ENCODE measurements at places on chromosomes 4 and X.
A peak's percentile ranks its signal among the peaks of the same experiment; 100 is the strongest.

DNA sequence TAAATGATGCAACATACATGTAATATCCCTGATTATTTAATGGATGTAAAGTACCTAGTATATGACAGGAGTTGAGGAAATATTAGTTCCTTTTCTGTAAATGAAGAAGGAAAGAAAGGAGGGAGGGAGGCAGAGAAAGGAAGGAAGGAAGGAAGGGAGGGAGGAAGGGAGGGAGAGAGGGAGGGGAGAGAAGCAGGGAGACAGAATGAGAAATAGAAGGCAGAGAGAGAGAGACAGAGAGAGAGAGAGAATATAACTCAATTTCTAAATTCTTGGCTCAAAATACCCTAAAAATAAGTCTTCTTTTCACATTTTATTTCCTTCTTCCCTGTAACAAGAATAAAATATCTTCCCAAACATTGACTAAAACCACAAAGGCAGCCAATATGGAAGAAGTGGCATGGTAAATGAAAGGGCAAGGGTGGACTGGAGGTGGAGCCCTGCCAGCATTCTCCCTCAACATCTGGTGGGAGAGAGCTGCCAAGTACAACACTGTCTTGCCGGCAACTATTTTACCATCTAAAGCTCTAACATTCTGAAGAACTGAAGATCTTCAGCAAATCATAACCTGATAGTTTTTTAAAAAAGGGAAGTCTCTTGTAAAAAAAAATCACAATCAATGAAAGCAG lies 245.1 kb downstream of the PPP3CA start:
- no peak for DNase-seq

GRCh38 chr4:80586716-80587115 lies 251.2 kb downstream of the CFAP299 start:
- no peak for DNase-seq

GRCh38 chr4:140777894-140778293 lies 21.7 kb upstream of the TBC1D9 start:
- no peak for DNase-seq

GRCh38 chr4:118557298-118557851 lies 127.8 kb upstream of the METTL14 start:
- DNase-seq, result peak; percentile 35

DNA sequence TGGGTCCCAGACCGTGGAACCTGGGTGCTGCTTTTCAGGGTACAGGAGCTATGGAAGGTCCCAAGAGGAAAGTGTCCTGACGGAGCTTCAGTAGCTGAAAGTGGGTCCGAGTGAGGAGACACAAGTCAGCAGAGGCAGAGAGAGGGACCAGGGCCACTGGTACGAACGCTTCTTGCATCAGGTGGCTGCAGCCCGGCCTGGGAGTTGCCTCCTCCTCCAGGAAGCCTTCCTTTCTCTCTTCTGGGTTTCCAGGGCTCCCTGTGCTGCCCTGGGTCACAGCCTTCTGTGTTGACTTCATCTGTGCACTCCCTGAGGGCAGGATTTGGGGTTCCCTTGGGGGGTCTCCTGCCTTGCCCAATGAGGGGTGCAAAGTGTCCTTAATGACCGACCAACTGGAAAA lies 94.5 kb downstream of the SORCS2 start:
- no peak for DNase-seq

DNA sequence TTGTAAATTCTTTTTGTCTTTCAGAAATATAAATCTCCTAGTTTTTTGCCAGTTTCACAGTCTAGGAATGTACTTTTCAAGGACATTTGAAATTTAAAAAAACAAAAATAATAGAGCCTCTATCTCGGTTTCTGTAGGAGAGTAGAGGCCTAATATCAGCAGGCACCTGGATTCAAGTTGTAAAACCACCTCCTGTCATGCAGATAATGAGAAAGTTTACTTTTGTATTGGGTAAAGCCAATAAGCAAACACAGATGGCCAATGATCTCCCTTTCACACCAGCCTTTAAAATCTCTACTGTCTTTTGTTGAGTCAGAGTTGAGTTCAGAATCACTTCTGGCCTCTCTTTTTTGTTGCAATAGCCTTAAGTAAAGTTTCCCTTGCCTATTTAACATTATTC lies 1499.9 kb downstream of the PCDH18 start:
- DNase-seq, result no peak
